ENCODE measurements at places on chromosomes 1 and 21. TPM values are rescaled to one million over a fixed set of nuclear protein-coding genes. Genes with fewer than 3 reads are reported as not detected.

DNA sequence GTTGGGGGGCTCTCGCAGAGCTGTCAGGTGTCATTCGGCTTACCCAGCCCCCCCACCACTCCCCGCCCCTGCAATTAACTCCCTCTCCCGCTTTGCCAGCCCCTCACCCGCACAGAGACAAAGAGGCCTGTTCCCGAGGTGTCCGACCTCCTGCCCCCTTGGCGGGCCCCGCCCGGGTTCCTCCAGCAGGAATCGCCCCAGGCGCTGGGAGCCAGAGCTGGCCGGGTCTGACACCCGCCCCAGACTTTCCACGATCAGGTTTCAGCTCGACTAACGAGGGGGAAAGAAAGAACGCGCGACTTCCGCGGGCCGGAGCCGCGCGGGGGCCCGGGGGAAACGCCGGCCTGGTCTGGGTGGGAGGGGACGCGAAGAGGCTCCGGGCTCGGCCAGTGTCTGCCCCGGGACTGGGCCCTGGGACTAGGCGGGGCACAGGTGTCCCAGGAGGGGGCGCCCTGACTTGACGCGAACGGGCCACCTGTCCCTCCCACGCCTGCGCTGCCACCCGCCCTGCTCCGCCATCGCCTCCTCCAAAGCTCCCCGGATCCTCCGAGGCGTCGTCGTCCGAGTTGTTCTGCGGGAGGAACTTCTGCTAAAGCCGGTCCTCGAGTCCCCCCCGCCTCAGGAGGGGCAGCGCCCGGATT, 36.4 kb upstream of the HHAT start:
- DNase-seq: peak; percentile 95

Gene OR2T6
- total RNA-seq: not detected

DNA sequence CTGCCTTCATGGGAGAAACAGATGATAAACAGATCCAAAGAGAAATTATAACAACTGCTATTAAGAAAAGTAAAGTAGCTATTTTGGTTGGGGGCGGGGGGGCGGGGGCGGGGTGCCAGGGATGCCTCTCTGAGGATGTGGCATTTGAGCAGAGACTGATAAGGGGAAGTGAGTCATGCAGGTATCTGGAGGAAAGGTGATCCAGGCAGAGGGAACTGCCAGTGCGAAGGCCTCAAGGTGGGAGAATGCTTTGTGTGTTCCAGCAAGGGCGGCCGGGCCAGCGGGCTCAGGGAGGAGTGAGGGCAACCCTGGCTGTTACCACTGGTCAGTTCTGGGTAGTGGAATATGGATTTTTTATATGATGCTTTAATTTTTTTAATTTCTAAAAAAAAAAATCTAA, 7.0 kb upstream of the TNFRSF1B start:
- DNase-seq: no peak

- DNase-seq: no peak
These were observed 138.0 kb upstream of the TNR start for GRCh38 chr1:175881246-175881976.

DNA sequence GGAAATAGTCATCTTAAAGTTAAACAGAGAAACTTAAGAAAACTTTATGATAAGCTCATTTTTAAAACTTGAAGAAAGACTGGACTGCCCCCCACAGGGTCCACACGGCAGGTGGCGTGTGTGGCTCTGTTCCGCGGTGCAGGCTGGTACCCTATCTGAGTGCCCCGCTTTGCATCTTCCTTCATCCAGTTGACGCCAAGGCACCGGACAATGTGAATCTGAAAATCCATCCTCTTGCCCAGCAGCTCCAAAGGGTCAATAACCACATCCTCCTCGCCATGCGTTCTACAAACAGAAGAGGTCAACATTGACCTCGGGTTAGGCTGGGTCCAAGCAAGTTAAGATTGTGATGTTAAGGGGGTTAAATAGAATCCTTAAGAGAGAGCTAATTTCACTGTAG, 54.5 kb downstream of the SCCPDH start:
- no peak for DNase-seq

GRCh38 chr1:40384887-40385286, 11.4 kb downstream of the SMAP2 start:
- no peak for DNase-seq

DNA sequence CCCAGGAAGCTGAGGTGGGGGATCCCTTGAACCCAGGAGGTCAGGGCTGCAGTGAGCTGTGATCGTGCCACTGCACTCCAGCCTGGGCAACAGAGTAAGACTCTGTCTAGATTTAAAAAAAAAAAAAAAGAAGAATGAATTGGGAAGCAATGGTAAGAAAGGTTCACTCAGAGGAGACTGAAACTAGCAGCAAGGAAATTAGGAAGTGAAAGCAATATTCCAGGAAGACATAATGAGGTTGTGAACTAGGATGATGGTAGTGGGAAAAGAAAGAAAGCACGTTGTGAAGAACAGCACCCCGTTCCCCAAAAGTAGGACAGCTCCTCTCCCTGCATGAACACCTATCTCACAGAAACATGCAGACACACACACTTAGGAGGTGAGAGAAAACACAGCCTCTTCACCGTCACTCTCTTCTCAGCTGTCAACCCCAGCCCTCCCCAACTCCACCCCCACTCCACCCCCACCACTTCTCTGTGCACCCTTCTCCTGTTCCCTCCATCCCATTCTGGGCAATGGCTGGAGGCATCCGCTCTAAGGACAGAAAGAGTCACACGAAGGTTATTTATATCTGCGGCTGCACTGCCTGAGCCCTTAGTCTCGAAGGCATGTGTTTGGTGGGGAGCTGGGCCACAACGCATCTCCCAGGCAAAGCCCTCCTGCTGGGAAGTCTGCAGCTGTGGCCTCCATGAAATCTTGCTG, 101.8 kb upstream of the LPGAT1 start:
- DNase-seq: no peak

- DNase-seq: no peak
These were observed 22.3 kb upstream of the RGS2 start for GRCh38 chr1:192786576-192786975.

- DNase-seq: no peak
These were observed 60.0 kb downstream of the INTS7 start for GRCh38 chr1:211975152-211975941.
